Pancreas (tissue), 10 donors: ENCODE measurements at places on chromosomes 6 and 20. TPM values are rescaled to one million over a fixed set of nuclear protein-coding genes. Genes with fewer than 3 reads are reported as not detected.

GRCh38 chr6:79416931-79417330 is 120.3 kb downstream of the LCA5 start:
- H3K36me3 ChIP-seq: no peaks in the 10 kb centered on the region
- no peaks in the 10 kb centered on the region for H3K27me3 ChIP-seq
- peaks cover 7% of the 10 kb centered on the region for H3K4me1 ChIP-seq

HLA-DQA2 gene
- 0.14 TPM for polyA plus RNA-seq

DNA sequence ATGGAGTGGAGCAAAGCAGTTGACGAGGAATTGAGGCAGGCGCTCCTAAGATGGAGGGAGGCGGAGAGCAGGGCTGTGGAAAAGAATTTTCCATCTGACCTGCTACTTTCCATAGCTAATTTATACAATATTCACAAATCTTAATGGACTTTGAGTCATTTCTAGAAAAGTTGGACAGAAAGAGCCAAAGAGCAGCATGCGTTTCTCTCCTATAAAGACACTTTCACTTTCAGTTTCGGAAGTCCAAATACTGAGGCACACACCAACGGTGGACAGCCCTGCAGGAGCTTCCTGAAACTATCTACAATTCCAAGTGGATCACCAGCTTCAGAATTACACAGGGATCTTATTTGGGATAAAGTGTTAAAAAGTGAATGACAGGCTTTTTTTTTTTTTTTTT is 43.5 kb downstream of the PANK2 start:
- H3K36me3 ChIP-seq: no peaks in the 10 kb centered on the region
- peak overlapping the region; percentile 32 for H3K27ac ChIP-seq
- no peaks in the 10 kb centered on the region for H3K4me1 ChIP-seq
- H3K4me3 ChIP-seq: no peak overlapping the region
- DNase-seq: no peak
- H3K27me3 ChIP-seq: no peaks in the 10 kb centered on the region

GRCh38 chr6:112383191-112383590 is 36.1 kb downstream of the RFPL4B start:
- H3K4me3 ChIP-seq: no peak overlapping the region
- H3K27ac ChIP-seq: no peak overlapping the region
- H3K4me1 ChIP-seq: no peaks in the 10 kb centered on the region
- H3K27me3 ChIP-seq: no peaks in the 10 kb centered on the region

DNA sequence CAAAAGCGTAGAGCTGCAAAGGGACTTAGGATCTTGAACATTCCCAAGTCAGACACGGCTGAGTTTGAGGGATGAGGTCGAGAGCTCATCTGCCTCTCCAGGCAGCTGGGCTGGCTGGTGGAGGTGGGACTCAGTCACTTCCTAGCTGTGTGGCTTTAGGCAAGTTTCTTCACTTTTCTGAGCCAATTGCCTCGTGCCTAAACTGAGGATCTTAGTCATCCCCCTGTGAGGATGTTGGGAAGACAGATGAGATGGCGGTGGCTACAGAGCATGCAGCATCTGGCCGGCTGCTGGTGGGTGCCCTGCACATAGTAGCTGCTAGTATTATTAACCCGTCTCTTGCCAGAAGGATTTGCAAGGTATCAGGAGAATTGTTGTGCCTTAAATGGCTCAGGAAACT is 27.5 kb downstream of the TFAP2C start:
- no peaks in the 10 kb centered on the region for H3K4me1 ChIP-seq
- no peak for DNase-seq
- no peaks in the 10 kb centered on the region for H3K36me3 ChIP-seq
- H3K27ac ChIP-seq: no peak overlapping the region

DNA sequence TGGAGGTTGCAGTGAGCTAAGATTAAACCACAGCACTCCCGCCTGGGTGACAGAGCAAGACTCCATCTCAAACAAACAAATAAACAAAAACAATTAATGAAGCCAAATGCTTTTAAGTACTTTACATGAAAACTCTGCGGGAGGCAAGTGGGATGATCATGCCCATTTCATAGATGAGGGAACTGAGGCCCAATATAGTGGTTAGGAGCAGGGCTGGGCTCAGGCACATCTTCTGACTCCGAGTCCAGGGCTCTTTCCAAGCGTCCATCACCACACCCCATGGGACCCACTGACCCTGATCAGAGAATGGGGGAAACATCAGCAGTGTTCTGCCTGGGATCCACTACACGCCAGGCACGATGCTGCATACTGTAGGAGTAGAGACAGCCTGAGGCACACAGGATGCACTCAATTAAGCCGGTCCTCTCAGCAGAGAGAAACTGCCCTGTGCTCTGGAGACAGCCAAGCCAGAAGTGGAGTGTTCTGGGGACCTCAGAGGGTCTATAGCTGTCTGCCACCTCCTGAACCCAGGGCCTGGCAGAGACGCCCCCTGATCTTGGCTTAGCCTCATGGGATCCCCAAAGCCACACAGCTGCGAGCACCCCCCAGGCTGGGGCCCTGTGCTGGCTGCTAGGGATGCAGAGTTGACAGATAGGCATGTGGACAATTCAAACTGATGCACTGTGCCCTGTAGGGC is 13.5 kb downstream of the TTBK1 start:
- no peak overlapping the region for H3K27ac ChIP-seq
- no peaks in the 10 kb centered on the region for H3K36me3 ChIP-seq
- H3K4me1 ChIP-seq: no peaks in the 10 kb centered on the region
- no peaks in the 10 kb centered on the region for H3K27me3 ChIP-seq

GRCh38 chr6:33833599-33833998 is 29.8 kb upstream of the MLN start:
- H3K27ac ChIP-seq: no peak overlapping the region
- H3K4me1 ChIP-seq: no peaks in the 10 kb centered on the region
- no peaks in the 10 kb centered on the region for H3K27me3 ChIP-seq
- DNase-seq: no peak

DNA sequence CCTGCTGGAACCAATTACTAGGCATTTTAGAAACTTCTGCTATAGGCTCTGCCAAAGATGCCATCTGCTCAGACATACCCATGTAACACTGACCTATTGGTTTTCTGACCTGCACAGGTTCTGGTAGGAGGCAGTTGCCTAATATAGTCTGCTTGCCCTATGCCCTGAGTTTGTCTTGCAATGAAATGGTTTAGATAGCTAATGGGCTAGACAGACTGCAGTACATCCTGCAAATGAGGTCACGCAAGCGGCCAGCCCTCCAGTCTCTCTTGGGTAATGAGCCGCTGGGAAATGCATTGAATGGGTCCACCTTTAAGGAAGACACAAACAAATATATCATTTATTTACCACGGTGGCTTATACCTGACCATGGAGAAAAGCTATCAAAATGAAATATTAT is 90.6 kb upstream of the B3GAT2 start:
- H3K36me3 ChIP-seq: no peaks in the 10 kb centered on the region
- DNase-seq: no peak
- no peak overlapping the region for H3K27ac ChIP-seq
- H3K4me3 ChIP-seq: no peak overlapping the region
- no peaks in the 10 kb centered on the region for H3K4me1 ChIP-seq

GRCh38 chr6:43222418-43223059 is 6.7 kb downstream of the DNPH1 start:
- no peak overlapping the region for H3K4me3 ChIP-seq
- H3K36me3 ChIP-seq: no peaks in the 10 kb centered on the region
- H3K27me3 ChIP-seq: no peaks in the 10 kb centered on the region
- no peak for DNase-seq
- no peak overlapping the region for H3K27ac ChIP-seq
- no peaks in the 10 kb centered on the region for H3K4me1 ChIP-seq

CALHM4 gene
- polyA plus RNA-seq: not detected

GRCh38 chr6:28810659-28811053 is 113.1 kb downstream of the TRIM27 start:
- H3K4me3 ChIP-seq: no peak overlapping the region
- H3K27me3 ChIP-seq: peaks cover 60% of the 10 kb centered on the region
- DNase-seq: no peak
- H3K4me1 ChIP-seq: no peaks in the 10 kb centered on the region
- H3K36me3 ChIP-seq: no peaks in the 10 kb centered on the region

PRR18 gene
- 0.40 TPM for polyA plus RNA-seq

TNFRSF21 gene
- 24.7 TPM for polyA plus RNA-seq

GRCh38 chr6:6368684-6369052 is 48.2 kb upstream of the F13A1 start:
- no peak overlapping the region for H3K27ac ChIP-seq
- DNase-seq: no peak
- H3K4me3 ChIP-seq: no peak overlapping the region
- H3K4me1 ChIP-seq: no peaks in the 10 kb centered on the region

GINS1 gene
- 0.46 TPM for polyA plus RNA-seq

DNA sequence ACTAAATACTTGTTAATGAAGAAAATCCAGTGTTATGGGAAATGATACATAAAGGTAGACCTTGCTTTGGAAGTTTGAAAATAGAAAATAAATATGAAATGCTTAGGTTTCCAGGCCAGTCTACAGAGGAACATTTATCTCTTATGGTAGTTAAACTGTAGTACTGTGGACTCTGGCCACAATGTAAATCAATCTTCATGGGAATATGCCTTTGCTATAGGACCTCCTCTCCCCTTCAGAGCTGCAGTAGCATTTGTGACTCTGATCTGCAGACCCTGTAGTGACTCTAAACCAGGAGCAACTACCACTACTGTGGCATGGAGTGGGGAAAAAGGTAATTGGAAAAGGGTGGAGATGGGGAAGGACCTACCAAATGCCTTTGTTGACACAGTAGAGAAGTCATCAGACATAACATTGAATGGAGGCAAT is 4.5 kb downstream of the HSPA1A start:
- H3K4me3 ChIP-seq: no peak overlapping the region
- no peaks in the 10 kb centered on the region for H3K27me3 ChIP-seq
- DNase-seq: no peak
- H3K27ac ChIP-seq: peak overlapping the region; percentile 64
- H3K4me1 ChIP-seq: peaks cover 23% of the 10 kb centered on the region

GRCh38 chr6:4549556-4550226 is 226.5 kb upstream of the CDYL start:
- no peaks in the 10 kb centered on the region for H3K27me3 ChIP-seq
- no peak overlapping the region for H3K4me3 ChIP-seq
- no peaks in the 10 kb centered on the region for H3K36me3 ChIP-seq
- no peaks in the 10 kb centered on the region for H3K4me1 ChIP-seq
- no peak overlapping the region for H3K27ac ChIP-seq
- DNase-seq: no peak

TUBB gene
- polyA plus RNA-seq: 67.9 TPM

- no peaks in the 10 kb centered on the region for H3K27me3 ChIP-seq
- DNase-seq: no peak
- no peaks in the 10 kb centered on the region for H3K36me3 ChIP-seq
- no peaks in the 10 kb centered on the region for H3K4me1 ChIP-seq
- no peak overlapping the region for H3K27ac ChIP-seq
- no peak overlapping the region for H3K4me3 ChIP-seq
These were observed 234.2 kb downstream of the BCKDHB start for GRCh38 chr6:80340686-80341085.

DNA sequence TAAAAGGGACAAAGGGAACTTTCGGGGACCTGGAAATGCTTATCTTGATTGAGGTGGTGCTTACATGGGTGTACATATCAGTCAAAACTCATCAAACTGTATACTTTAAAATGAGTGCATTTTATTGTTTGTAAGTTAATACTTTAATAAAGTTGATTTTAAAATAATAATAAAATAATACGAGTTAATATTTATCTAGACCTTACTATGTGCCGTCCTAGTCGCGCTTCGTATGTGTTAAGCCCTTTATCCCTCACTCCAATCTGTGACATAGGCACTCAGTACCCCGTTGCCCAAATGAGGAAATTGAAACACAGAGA is 47.5 kb downstream of the PDYN start:
- H3K27ac ChIP-seq: no peak overlapping the region
- no peak for DNase-seq
- peaks cover 11% of the 10 kb centered on the region for H3K4me1 ChIP-seq

GRCh38 chr6:44489910-44490604 is 102.6 kb downstream of the CDC5L start:
- no peaks in the 10 kb centered on the region for H3K36me3 ChIP-seq
- no peak overlapping the region for H3K4me3 ChIP-seq
- H3K27me3 ChIP-seq: no peaks in the 10 kb centered on the region
- peaks cover 11% of the 10 kb centered on the region for H3K4me1 ChIP-seq
- H3K27ac ChIP-seq: peak overlapping the region; percentile 87

GRCh38 chr6:119445666-119446065 is 96.1 kb upstream of the MAN1A1 start:
- DNase-seq: no peak
- H3K27ac ChIP-seq: no peak overlapping the region
- H3K4me1 ChIP-seq: peaks cover 29% of the 10 kb centered on the region
- no peaks in the 10 kb centered on the region for H3K36me3 ChIP-seq
- no peak overlapping the region for H3K4me3 ChIP-seq

- no peak overlapping the region for H3K4me3 ChIP-seq
- no peak overlapping the region for H3K27ac ChIP-seq
- H3K36me3 ChIP-seq: no peaks in the 10 kb centered on the region
- H3K4me1 ChIP-seq: peaks cover 6% of the 10 kb centered on the region
These were observed 63.3 kb upstream of the PRDM1 start for GRCh38 chr6:106022801-106023200.

DNA sequence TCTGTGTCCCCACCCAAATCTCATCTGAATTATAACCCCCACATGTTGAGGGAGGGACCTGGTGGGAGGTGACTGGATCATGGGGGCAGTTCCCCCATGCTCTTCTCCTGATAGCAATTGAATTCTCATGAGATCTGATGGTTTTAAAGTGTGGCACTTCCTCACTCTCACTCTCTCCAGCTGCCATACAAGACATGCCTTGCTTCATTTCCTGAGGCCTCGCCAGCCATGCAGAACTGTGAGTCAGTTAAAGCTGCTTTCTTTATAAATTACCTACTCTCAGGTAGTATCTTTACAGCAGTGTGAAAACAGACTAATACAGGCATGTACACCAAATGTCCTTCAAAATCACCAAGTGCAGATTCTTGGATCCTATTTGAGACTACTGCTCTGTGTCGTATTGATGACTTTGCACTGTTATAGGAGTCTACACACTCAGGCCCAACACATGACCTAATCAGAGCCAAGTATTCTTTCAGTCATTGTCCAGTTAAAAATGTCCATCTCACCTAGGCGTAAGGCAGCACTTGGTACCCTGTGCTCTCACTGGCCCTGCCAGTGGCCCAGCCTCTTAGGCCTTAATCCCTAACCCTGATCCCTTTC is 52.8 kb upstream of the UST start:
- no peaks in the 10 kb centered on the region for H3K36me3 ChIP-seq
- H3K27me3 ChIP-seq: no peaks in the 10 kb centered on the region

GRCh38 chr20:41276317-41276751 is 41.2 kb downstream of the ZHX3 start:
- no peak for DNase-seq
- no peak overlapping the region for H3K27ac ChIP-seq
- no peaks in the 10 kb centered on the region for H3K27me3 ChIP-seq
- no peaks in the 10 kb centered on the region for H3K36me3 ChIP-seq

GRCh38 chr6:109795994-109796555 is 105.0 kb downstream of the FIG4 start:
- H3K4me3 ChIP-seq: no peak overlapping the region
- H3K27ac ChIP-seq: no peak overlapping the region
- peaks cover 3% of the 10 kb centered on the region for H3K4me1 ChIP-seq

- no peak overlapping the region for H3K27ac ChIP-seq
- DNase-seq: peak; percentile 71
- H3K4me3 ChIP-seq: no peak overlapping the region
- no peaks in the 10 kb centered on the region for H3K27me3 ChIP-seq
These were observed 11.0 kb downstream of the UQCC2 start for GRCh38 chr6:33700391-33701050.

- H3K4me3 ChIP-seq: no peak overlapping the region
- no peaks in the 10 kb centered on the region for H3K36me3 ChIP-seq
- no peaks in the 10 kb centered on the region for H3K4me1 ChIP-seq
- H3K27me3 ChIP-seq: no peaks in the 10 kb centered on the region
- DNase-seq: no peak
These were observed 210.0 kb upstream of the MAN1A1 start for GRCh38 chr6:119559586-119559985.

VSTM2L gene
- polyA plus RNA-seq: 2.8 TPM
